ENCODE measurements at places on chromosomes 4 and X.

DNA sequence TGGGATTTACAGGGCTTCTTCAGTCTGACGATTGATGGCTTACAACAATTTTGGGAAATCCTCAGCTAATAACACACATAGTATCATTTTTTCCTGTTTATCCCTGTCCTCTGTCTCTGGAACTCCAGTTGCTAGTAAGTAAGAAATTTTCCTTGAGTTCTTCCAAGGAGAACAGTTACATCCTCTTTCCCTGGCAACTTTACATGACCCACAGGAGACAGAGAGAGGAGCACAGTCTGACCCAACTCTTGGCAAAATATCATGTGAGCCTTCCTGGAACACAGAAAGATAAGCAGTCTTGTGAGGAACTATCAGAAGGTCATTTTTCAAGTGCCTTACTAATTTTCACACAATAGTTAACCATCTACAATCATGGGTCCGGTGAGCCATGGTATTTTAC lies 578.7 kb upstream of the PABPC4L start:
- DNase-seq: no peak

DNA sequence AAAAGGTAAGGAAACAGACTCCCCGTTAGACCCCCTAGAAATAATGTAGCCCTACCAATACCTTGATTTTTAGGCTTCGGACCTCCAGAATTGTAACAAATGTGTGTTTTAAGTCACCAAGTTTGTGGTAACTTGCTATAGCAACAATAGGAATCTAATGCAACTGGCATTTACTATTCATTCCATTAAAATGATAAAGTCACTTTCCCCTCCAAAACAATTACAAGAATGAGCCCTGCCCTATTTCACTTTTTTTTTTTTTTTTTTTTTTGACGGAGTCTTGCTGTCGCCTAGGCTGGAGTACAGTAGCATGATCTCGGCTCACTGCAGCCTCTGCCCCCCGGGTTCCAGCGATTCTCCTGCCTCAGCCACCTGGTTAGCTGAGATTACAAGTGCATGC lies 3.5 kb upstream of the DDX60L start:
- DNase-seq: no peak

DNA sequence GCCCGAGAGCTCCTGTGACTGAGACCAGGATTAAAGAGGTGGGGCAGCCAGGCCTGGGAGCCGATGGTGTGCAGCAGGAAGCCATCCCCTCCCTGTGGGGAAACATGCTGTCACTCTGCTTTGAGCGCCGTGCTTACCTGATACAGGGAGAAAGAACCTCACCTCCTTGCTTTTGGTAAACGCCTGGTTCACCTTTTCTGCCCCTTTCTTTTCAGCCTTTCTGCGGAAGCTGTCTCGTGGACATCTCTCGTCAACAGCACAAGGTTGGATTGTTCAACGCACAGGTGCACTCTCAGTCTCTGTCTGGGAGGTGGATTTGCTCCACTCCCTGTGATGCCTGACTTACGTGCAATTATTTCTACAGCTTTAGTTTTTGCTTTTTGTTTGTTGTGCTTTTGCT lies 12.0 kb downstream of the ZFYVE28 start:
- DNase-seq: no peak

GRCh38 chr4:61890321-61890720 lies 690.2 kb downstream of the ADGRL3 start:
- no peak for DNase-seq

DNA sequence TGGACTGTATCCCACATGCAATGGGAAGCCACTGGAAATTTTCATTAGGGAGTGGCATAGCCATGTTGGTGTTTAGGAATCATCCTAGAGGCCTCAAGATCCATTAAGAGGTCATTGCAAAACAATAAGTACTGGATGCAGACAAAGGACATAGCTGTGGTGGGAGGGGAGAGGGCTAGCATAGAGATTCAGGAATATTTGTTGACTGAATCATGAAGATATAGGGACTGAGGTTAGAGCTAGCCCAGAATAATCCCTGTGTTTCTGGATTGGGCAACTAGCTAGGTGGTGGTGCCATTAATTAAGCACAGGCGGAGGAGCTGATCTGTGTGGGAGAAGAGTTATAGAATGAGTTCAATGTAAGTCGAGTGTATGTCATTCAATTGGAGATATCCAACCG lies 135.0 kb downstream of the RAB28 start:
- DNase-seq: no peak
